ENCODE measurements at places on chromosomes 2 and 18.

DNA sequence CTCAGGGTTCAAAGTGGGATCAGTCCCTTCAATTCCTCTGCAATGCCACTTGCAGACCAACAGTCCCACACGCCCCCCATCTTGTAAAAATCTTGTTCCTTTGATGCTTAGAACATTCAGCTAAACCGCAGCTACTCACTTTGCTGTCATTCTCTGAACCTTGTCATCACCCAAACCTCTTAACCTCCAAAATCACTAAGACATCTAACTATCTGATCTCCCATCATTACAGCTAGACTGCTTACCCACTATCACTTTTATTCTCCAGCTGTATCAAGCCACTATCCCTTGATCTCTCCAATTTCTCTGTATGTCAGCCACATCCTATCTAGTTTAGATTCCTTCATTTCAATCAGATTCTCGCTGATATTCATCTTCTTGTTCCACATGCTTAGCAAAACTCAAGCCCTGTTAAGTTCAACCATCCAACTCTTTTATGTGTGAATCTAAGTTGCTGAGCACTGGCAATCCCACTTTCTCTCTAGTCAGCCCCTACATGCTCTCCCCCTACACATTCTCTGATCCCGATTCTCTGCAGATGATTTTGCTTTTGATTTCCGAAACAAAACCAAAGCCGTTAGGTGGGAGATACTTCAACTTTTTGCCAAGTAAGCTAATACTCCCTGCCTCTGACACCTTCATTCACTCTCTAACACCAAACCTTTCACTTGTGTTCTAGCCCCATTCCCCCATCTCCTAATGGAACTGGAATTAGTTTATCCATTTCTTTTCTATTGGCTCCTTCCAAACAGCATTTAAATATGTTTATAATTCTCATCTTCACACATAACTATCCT, 4.6 kb downstream of the GTF3C2 start:
- no peak for DNase-seq

DNA sequence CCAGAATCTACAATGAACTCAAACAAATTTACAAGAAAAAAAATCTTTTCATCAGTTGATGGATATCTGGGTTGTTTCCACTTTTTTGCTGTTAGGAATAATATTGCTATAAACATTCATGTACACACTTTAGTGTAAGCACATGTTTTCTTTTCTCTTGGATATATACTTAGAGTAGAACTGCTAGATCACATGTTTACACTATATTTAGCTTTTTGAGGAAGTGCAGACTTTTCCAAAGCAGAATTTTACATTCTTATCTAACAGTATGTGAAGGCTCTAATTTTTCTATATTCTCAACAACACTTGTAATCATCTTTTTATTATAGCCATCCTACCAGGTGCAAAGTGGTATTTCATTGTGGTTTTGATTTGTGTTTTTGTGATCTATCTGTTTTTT, 103.6 kb upstream of the RMP24 start:
- no peak for DNase-seq

- DNase-seq, result no peak
These were observed 261.7 kb upstream of the TNP1 start for GRCh38 chr2:217121565-217121964.

GRCh38 chr18:67636597-67637385, 120.3 kb upstream of the DSEL start:
- DNase-seq, result no peak

GRCh38 chr2:129464036-129464435, 515.4 kb upstream of the RAB6C start:
- no peak for DNase-seq

- no peak for DNase-seq
These were observed 6.8 kb downstream of the HTR2B start for GRCh38 chr2:231117922-231118613.

GRCh38 chr2:31020713-31021112, 117.5 kb downstream of the GALNT14 start:
- no peak for DNase-seq

Measured in activated naive CD4-positive, alpha-beta T cell (primary cell).